ENCODE measurements at places on chromosomes 7 and 10.
A peak's percentile ranks its signal among the peaks of the same experiment; 100 is the strongest.

DNA sequence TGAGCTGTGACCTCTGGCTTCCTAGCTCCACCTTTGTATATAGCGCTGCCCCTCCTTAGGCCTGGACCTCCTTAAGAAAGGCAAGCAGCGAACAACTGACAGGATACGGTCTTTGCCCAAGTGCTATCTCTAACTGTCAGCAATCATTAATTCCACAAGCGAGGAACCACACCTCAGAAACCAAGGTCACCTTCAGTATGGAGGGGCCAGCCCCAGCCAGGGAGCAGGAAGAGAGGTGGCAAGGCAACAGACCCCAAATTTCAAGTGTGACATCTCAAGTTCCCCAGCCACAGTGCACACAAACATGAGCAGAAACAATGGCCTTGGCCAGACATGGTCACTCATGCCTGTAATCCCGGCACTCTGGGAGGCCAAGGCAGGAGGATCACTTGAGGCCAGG is 4.8 kb upstream of the AOC1 start:
- no peak for DNase-seq

GRCh38 chr10:42753507-42754154 is 29.0 kb upstream of the BMS1 start:
- DNase-seq: peak; percentile 18

DNA sequence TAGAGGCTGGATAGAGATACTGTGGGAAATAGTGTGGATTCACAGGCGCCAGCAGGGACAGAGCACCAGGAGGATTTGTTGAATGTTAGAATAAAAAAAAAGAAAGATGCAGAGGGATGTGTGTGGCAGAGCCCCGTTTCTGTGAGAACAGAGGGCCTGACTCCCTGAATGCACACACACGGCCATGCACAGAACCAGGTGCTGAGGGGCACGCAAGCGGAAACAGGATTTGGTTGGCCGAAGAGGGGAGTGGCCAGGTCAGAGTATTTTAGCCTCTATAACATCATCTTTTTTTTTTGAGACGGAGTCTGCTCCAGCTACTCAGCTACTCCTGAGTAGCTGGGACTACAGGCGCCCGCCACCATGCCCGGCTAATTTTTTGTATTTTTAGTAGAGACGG is 21.9 kb downstream of the IQCE start:
- no peak for DNase-seq

DNA sequence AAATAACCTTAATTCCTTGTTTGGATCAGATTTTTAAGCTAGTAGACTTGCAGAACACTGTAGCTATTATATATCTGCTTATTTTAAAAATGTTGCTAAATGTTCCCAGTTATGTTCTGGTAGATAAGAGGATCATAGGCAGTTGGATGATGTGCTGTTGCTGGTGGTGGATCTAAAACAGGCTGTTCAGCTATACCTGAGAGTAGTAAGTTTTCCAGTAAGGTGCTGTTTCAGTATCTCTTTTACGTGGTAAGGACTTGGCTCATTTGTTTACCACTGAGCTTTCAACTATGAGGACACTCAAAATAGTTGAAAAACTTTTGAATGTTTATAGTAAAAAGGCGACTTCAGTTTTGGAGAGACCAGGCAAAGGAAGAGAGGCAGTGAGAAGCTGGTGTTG is 180.9 kb downstream of the CDK14 start:
- no peak for DNase-seq

- no peak for DNase-seq
These were observed 55.9 kb upstream of the SEMA3A start for GRCh38 chr7:84250452-84250851.

DNA sequence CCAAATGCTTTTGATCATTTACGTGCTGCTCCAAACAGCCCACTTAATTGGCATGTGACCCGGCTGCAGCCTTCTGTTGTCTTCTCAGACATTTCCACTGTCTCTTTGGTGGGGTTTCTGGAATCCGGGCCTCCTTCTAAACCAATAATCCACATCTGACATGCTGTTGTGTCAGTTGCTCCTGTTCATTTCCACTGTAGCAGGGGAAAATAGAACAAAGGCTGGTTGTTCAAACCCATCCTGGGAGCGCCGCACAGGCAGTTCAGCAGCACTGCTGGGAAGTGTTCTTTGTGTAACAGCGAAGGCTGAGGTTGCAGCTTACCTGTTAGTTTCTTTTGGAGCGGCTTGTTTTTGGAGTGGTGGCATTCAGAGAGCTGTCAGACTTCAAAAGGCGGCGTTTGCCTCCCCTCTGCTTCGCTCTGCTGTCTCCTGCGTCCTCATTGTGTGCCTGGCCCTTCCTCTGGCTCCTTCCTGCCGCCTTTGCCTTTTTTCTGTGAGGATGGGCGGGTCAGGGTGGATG is 149.4 kb downstream of the SNX10 start:
- no peak for DNase-seq

GRCh38 chr10:71837098-71837827 is 13.8 kb downstream of the PSAP start:
- DNase-seq: peak; percentile 65

- no peak for DNase-seq
These were observed 205.4 kb upstream of the VSTM2A start for GRCh38 chr7:54336800-54337199.

- peak; percentile 26 for DNase-seq
These were observed 251.7 kb upstream of the MYO3A start for GRCh38 chr10:25682203-25682851.

GRCh38 chr10:82252081-82252480 is 377.1 kb downstream of the NRG3 start:
- no peak for DNase-seq

DNA sequence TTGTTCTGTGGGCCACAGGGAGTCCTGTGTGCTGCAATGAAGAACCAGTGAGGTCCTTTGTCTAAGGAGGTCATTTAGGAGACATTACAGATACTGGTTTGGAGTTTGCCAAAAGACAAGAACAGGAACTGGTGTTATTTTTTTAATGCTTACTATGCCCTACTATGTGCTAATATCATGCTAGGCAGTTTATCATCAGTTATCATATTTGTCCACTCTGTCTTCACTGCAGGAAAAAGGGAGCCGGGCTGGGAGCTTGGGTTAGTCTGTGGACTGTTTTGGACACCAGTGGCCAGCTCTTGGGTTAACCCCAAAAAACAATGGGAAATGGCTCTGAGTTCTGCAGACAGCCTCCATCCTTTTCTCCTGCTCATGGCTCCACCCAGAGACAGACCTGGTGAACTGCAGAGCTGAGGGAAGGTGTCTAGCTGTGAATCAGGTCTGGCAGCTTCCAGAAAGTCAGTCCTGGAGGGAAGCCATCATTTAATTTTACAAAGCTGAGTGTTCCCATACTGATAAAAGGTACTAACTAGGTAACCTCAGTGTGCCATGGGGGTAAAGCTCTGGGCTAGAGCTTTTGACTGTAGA is 101.2 kb upstream of the ZNF746 start:
- DNase-seq: peak; percentile 49

- peak; percentile 55 for DNase-seq
These were observed 25.4 kb downstream of the AIFM2 start for GRCh38 chr10:70106958-70107791.

DNA sequence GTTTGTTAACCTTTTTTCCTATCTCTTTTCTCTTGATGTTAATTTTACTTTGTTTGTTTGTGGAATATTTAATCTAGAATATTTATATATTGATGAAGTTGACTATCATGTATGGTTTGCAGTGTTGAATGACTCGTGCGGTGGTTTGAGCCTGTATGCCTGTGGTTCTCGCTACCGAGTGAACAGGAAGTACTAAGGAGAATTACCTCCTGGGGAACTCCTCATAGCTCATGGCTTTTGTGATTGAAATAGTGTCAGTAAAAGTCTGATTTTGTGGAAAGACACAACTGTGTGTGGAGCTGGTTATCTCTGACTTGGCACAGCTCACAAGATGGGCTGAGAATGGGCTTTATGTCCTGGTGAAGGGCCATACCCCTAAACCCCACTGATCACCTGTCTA is 498.6 kb downstream of the GLRX3 start:
- DNase-seq: no peak

GRCh38 chr10:131925716-131926115 is 24.9 kb downstream of the PPP2R2D start:
- no peak for DNase-seq

DNA sequence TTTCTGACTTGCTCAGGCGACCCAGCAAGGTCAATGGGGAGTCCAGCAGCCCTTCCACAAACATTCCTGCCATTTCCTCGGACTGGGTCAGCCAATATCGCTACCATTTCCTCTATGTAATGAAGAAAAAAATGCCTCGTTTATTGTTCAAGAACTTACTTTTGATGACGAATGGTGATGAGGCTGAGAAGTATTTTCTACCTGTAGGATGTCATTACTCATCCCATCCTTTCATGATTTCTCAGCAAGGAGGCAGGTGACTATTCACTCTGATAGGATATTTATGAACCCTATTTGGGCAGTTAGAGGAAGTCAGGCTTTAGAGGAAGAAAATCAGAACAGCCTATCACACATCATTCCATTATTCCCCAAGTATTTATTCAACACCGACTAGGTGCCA is 178.6 kb downstream of the FANK1 start:
- no peak for DNase-seq

DNA sequence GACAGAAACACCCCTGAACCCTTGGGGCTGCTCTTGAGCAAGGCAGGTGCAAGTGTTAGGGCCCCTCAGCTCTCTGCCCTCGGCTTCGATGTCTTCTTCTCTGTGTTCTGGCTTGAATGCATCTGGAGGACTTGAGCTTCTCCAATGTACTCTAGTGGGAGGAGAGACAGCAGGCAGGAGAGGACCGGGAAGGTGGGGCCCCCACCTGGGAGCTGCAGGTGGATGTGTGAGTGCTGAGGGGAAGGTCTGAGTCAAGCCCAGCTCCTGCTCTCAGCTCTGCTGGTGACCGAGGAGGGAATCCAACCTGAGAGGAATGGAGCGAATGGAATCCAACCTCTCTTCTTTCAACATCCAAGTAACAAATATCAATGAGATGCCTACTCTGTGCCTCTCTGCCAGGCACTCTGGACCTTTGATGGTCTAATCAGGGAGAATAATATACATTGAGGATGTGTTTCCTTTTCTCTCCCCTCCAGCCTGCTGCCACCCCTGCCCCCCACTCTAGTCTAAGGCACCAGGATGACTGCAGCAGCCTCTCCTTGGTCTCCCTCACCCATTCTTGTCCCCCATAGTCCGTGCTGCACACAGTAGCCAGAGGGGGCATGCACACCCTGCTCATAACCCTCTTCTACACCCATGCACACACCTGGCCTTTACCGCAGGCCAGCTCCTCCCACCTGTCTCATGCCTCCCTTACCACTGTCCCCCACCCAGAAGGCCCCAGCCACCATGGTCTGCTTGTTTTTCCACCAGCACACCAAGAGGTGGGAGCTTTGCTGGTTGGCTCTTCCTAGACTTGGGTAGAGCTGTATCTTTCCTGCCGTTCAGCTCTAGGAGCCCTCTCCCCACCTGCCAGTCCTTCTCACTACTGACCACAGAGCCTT is 13.6 kb downstream of the TBATA start:
- no peak for DNase-seq

- DNase-seq: no peak
These were observed 196.2 kb downstream of the PLXNA4 start for GRCh38 chr7:132380059-132380458.

DNA sequence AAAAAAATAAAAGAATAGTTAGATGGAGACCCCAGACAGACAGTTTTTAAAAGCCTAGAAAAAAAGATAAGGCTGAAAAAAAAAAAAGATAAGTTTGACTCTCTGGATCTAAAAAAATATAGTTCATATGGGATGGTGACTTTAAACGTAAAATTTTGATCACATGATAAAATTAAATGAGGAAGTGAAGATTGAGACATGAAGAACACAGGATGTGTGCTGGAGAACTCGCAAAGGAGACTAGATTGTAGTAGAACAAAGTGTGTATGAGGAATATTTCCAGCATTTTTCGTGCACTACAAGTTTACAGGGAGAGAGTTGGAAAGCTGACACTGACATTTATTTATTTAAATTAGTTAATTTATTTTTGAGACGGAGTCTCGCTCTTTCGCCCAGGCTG is 286.4 kb downstream of the PRPF18 start:
- DNase-seq: no peak

DNA sequence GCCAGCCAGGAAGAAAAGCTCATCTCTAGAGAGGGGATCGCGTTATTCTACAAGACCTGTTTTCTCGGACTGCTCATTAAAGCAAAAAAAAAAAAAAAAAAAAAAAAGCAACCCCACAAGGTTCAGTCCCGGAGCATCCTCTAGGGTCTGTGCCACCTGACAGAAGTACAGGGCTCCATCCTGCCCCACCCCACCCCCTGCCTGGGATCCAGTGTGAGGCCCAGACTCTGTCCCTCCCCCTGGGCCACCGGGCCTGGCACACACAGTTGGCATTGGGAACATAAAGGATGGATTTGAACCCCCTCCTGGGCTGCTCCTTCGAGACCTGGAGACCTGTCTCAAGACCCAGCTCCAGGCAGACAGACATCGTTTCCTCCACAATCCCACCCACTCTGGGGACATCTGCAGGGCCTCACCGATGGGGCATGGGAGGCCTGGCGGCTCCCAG is 688 bp downstream of the ORAI2 start:
- DNase-seq: no peak

DNA sequence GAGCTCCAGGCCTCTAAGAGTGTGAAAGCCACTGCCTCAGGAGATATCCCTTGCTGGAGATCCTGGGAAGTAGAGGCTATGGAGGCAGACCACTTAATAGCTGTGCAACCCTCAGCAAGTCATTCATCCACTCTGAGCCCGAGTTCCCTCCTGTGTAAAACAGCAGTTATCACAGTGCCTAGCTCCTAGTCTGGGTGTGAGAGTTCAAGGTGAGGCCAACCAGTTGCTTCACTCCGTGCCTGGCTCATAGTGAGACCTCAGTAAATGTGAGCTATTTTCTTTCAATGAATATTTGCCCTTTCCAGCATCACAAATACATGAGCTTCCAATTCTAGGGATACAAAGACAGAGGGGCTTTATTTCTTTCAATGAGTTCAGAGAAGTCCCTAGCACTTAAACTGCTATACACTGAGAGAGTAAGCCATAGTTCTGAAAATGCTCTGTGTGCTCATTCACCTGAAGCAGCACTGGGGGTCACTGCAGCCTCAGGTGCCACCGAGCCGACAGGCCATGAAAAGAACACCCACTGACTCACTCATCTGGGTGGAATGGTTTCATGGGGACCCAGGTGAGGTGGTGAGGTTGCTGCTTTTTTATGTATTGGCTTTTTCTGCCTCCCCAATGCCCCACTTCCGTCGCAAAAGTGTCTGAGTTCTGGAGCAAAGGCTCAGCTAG is 259.8 kb downstream of the KCNMA1 start:
- no peak for DNase-seq

DNA sequence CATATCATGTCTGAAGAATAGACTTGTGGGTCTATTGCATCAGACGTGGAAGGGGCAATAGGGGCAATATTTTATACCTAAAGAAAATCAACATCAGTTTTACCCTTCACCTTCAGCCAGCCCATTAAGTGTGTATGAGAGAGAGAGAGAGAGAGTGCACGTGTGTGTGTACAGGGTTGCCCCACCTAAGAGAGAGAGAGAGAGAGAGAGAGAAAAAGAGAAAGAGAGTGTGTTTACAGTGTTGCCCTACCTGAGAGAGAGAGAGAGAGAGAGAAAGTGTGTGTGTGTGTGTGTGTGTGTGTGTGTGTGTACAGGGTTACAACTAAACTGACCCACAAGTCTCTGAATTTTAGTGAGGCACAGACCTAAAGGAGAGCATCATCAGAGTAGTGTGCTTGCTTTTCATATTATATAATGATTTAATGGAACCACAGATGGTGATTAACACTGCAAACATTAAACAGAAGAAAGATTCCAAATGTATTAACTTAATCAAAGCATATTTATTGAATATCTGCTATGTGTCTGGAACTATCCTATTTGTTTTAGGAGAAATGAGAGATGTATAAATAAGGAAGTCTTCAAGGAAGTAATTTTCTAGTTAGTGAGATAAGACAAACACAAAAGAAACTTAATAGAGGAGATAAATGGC is 66.8 kb downstream of the CD36 start:
- no peak for DNase-seq
